NCI-H1105 treated with DMSO at 0.1 percent for 48 hours (cell line): ENCODE measurements at places on chromosomes 16 and 17.
A peak's percentile ranks its signal among the peaks of the same experiment; 100 is the strongest.

DNA sequence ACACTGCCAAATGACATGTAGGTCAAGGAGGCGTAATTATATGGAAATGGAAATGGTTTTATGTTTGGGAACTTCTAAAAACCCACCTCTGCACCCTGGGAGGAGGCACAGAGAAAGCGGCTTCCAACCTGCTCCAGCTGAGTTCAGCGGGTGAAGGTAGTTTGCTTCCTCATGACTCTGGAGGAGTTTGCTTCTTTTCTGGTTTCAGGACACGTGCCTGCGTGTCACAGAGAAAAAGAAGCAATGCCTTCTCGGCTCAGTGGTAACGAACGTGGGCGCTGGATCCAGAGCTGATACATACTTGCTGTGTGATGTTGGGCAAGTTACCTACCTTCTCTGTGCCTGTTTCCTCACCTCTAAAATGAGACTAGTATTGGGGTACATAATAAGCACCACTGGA, 22.1 kb downstream of the GPR139 start:
- DNase-seq = no peak

GRCh38 chr17:28916302-28916934, 13.5 kb upstream of the DHRS13 start:
- DNase-seq = peak; percentile 22

- no peak for DNase-seq
Measured at GRCh38 chr16:11546608-11547061, 40.1 kb downstream of the LITAF start.

GRCh38 chr17:81999976-82000802, 22.5 kb downstream of the CENPX start:
- no peak for DNase-seq

GRCh38 chr16:87333581-87334331, 16.6 kb upstream of the C16orf95 start:
- DNase-seq = no peak

DNA sequence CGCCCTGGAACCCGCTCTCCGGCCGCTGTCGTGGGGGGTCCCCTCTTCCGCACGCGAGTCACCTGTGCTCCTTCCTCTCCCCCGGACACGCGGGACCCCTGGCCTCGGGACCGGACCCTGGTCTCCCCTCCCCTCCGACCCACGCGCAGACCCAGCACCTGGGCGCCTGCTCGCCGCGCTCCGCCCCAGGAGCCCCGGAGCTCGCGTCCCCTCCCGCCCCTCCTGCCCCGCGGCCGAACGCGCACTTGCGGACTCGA, 762 bp downstream of the RAB40B start:
- no peak for DNase-seq

GRCh38 chr16:66649636-66650205, 45.2 kb downstream of the CMTM3 start:
- no peak for DNase-seq

GRCh38 chr17:43994272-43995149, 9.9 kb upstream of the NAGS start:
- DNase-seq = peak; percentile 13

DNA sequence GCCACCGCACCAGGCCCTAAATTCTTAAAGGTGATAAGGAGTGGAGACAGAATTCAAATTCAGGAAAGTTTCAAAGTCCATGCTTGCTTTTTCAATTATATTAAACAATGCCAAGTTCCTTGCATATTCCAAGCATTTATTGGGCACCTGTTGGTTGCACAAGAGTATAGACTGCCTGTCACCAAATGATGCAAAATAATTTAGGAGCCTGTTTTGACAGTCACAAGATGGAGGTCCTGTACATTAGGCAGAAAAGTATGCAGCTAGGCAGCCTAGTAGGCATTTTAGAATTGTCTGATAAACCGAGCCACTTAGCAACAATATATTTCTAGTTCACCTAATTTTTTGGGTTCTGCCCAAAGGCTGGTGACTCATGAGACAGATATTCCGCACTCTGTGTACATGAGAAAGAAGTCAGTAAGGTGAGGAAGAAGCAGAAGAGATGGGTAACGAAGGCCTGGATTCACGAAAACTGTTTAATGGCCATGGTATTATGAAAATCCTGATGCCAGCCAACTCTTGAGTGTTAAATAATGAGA, 7.3 kb downstream of the ACACA start:
- DNase-seq = no peak

DNA sequence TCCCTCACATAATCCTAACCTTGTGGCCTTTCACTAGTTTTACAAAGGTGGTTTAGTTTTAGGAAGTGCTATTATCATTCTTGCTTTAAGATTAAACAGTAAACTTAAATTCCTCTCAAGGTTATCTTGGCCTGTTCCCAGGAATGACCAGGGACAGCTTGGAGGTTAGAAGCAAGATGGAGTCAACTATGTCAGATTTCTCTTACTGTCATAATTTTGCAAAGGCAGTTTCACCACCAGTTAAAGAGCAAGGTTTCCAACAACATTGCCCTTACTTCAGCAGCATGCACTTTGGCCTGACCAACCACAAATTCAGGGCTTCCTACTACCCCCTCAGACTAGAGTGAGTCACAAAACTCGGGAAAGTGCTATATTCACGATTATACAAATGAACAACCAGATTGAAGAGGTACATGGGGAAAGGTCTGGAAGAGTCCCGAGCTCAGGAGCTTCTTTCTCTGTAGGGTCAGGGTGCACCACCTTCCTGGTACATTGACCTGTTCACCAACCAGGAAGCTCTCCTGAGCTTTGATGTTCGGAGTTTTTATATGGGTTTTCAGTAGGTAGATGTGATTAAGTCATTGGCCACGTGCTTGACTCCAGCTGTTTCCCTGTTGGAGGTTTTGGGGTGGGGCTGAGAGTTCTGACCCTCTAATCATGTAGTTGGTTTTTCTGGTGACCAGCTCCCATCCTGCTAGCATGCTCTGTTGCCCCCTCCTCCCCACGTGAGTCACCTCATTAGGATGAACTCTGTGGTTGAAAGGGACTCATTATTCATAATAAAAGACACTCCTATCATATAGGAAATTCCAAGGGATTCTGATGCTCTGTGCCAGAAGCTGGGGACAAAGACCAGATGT, 19.4 kb downstream of the RHOT1 start:
- no peak for DNase-seq

GRCh38 chr17:7045492-7046126, 1.7 kb upstream of the SLC16A11 start:
- DNase-seq = peak; percentile 78

DNA sequence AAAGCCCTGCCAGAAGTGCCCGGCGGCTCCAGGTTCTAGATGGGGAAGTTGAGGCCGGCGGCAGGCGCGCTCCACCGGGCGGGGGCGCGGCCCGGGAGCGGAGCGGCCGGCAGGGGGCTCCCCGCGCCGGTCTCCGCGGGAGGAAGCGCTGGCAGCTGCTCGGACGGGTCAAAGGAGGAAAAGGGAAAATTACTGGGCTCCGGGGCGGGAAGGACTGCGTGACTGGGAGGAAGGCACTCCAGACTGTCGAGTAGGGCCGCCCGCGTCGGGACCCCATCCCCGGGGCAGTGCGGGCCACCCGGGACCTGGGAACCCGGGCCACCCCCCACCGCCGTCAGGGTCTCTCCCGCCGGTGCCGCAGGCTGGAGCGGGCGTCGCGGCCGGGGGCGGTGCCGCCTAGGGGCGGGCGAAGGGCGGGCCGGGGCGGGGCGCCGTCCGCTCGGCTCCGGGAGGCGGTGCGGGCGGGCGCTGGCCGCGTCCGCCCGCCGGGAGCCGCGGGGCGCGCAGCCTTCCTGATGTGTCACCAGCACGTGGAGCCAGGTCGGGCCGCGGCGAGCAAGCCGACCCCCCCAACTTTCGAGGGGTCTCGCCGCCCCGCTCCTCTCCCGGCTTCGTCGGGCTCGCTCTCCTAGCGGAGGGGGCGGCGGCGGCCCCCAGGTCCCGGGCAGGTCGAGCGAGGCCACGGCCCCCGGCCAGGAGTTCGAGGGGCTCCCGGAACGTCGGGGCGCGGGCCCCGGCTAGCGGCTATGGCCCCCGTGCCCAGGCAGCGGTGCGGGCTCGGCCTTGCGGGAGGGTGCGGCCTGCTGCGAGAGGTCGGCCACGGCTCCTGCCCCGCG, 167.5 kb downstream of the RAB11FIP4 start:
- peak; percentile 31 for DNase-seq

DNA sequence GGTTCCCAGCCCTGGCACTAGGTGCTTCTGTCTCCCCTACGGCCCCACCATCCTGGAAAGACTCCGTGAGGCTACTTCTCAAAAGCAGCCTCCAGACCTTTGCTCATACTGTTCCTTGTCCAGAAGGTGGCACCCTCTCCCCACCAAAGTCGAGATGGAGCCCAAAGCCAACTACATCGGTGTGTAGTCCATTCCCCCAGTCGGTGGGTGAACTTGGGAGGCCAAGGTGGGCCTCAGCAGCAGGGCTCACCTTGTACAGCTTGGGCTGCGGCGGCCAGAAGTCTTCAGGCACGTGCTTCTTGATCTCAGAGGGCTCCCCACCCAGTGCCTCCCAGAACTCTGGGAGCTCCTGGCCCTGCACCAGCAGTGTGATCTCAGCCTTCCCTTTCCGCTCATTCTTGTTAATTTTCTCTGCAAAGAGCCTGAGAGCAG, 10.2 kb downstream of the FLII start:
- DNase-seq = peak; percentile 78

DNA sequence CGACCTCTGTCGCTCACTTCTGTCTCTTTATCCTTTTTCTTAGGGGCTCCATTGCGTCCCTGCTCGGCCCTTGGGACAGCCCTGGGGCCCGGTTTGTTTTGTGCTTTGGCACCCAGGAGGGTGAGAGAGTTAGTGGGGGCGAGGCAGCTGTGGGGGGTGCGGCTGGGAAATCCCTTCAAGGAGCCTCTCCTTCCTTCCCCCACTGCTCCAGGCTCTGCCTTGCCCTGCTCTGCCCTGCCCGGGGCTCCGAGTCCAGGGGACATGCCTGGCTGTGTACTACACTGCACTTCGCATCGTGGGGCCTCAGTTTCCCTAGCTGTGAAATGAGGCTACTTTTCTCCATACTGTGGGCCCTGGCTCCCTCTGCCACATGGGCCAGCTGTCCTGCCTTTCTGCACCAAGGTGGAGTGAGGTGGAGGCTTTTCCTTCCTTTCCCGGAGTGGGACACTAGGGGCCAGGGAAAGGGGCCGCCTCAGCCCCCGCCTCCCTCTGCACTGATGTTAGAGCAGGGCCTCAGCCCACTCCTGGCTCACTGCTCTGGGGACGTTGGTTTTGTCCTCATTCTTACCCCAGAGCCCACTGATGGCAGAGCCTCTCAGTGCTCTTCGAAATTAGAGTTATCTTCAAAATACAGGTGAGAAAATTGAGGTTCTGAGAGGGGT, 980 bp downstream of the LLGL1 start:
- no peak for DNase-seq
